Cardiac ventricle fibroblast (primary cell): ENCODE measurements at places on chromosomes 5 and 9. TPM values are rescaled to one million over a fixed set of nuclear protein-coding genes. Genes with fewer than 3 reads are reported as not detected.

MGAT1 gene
- total RNA-seq, result 134 and 151 TPM in 2 replicates

MUSK gene
- 0.05 and 0.06 TPM in 2 replicates for total RNA-seq

ORM2 gene
- total RNA-seq, result not detected in 2 replicates

SVEP1 gene
- total RNA-seq, result 150 and 157 TPM in 2 replicates

HSDL2 gene
- total RNA-seq, result 32.4 and 34.4 TPM in 2 replicates

LIFR gene
- 24.1 and 25.1 TPM in 2 replicates for total RNA-seq
